A549 treated with AZD2906 at 1 μM for 4 hours (cell line): ENCODE measurements at places on chromosomes 5 and 9. TPM values are rescaled to one million over a fixed set of nuclear protein-coding genes. Genes with fewer than 3 reads are reported as not detected.

HTR4 gene
- total RNA-seq, result not detected in 5 replicates

STPG3 gene
- not detected in 5 replicates for total RNA-seq

KIF24 gene
- total RNA-seq, result 2.9 to 3.5 TPM (median 3.2 TPM) in 5 replicates

NMUR2 gene
- total RNA-seq, result 0.08 to 0.17 TPM (median 0.09 TPM) in 5 replicates

GALNT12 gene
- 3.0 to 4.3 TPM (median 3.5 TPM) in 5 replicates for total RNA-seq

LCN2 gene
- 3.3 to 6.9 TPM (median 3.6 TPM) in 5 replicates for total RNA-seq

SLCO6A1 gene
- not detected in 5 replicates for total RNA-seq

GPR21 gene
- not detected in 5 replicates for total RNA-seq

IL5 gene
- total RNA-seq, result not detected in 5 replicates

NNT gene
- 10.4 to 14.7 TPM (median 11.3 TPM) in 5 replicates for total RNA-seq

C9orf50 gene
- total RNA-seq, result 0.08 to 0.16 TPM in 2 of 5 replicates, not detected in the others

ADAMTS16 gene
- total RNA-seq, result 1.3 to 2.8 TPM (median 1.4 TPM) in 5 replicates

PWWP2A gene
- 8.4 to 12.4 TPM (median 9.5 TPM) in 5 replicates for total RNA-seq

FAM120AOS gene
- total RNA-seq, result 45.5 to 49.0 TPM (median 47.3 TPM) in 5 replicates

ECSCR gene
- total RNA-seq, result not detected in 5 replicates

ANKRD20A1 gene
- total RNA-seq, result 0.82 to 2.4 TPM (median 1.2 TPM) in 5 replicates

TMEM215 gene
- total RNA-seq, result 0.02 to 0.03 TPM in 2 of 5 replicates, not detected in the others

LVRN gene
- total RNA-seq, result 0.03 to 0.16 TPM (median 0.06 TPM) in 4 of 5 replicates, not detected in the other

IL9 gene
- not detected in 5 replicates for total RNA-seq

PCDHB5 gene
- total RNA-seq, result 1.3 to 1.7 TPM (median 1.4 TPM) in 5 replicates

WDR38 gene
- 0.11 to 0.23 TPM (median 0.14 TPM) in 5 replicates for total RNA-seq

CER1 gene
- not detected in 5 replicates for total RNA-seq

FCN1 gene
- total RNA-seq, result not detected in 5 replicates

LHX3 gene
- 0.07 to 0.08 TPM (median 0.08 TPM) in 4 of 5 replicates, not detected in the other for total RNA-seq

STC2 gene
- 33.4 to 49.1 TPM (median 35.8 TPM) in 5 replicates for total RNA-seq

CDH12 gene
- total RNA-seq, result not detected in 5 replicates

SPARC gene
- total RNA-seq, result 14.7 to 22.4 TPM (median 17.8 TPM) in 5 replicates

NEUROG1 gene
- not detected in 5 replicates for total RNA-seq

IL3 gene
- not detected in 5 replicates for total RNA-seq

SLC45A2 gene
- total RNA-seq, result not detected in 5 replicates

FOXD4 gene
- total RNA-seq, result 0.13 to 0.57 TPM (median 0.37 TPM) in 5 replicates

SREK1IP1 gene
- 7.1 to 8.8 TPM (median 7.6 TPM) in 5 replicates for total RNA-seq

LRRC19 gene
- not detected in 5 replicates for total RNA-seq
